ENCODE measurements at places on chromosomes 11 and 22.

DNA sequence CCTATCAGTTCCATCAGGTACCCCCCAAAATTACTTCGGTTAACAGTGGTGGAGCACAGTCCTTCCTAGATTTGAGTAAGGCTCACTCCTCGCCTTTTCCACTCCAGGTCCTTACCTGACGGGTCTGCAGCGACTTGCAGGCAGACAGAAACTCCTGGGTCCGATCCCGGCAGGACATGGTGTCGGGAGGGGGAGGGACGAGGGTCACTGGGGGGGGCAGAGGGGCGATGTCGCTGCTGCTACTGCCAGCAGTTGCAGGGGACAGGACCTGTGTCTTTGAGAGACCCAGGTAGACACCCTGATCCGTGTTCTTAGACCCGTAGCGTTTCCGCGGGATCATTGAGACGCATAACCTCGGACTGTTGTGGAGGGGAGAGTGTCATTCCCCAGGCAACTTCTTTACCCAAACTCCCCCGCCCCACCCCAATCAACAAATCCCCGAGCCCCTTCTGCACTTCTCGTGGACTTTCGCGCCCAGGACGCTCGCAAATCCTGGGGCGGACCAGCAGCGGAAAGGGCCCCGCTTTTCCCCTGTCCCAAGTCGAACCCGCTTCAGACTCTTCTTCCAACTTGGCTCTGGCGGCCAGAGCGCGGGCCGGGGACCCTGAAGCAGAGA lies 839 bp downstream of the STX5 start:
- DNase-seq = no peak

- DNase-seq = no peak
These were observed 838 bp downstream of the BCL9L start for GRCh38 chr11:118924591-118925585.

DNA sequence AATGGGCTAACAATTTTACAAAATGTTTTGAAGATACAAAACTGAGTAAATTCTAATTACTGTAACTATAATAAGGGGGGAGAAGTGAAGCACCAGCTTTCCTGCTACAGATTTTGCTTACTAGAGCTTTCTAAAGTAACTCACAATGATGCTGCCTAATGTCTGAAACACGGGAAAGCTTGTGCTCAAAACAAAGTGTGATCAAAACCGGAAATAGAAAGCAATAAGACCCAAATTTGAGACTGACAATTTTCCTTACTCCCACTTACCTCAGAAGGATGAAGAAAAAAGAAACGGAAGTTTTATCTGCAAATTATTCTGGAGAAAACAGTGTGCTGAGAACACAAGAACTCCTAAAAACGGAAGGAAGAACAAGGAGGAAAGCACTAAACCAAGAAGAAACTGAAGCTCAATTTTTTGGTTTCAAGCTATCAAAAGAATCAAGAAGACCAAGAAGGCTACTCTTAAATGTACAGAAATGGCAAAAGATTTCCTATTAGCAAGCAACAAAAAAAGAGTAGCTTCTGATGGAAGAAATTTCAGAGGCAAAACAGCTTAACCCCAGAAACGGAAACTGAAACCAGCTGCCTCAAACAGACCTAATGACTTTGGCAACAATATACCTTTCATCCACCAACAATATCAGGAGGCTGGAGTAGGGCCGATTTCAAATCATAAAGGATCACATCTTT lies 33.4 kb downstream of the AMBRA1 start:
- peak; percentile 62 for DNase-seq

- DNase-seq = no peak
These were observed 26.5 kb downstream of the CTNND1 start for GRCh38 chr11:57787920-57788702.

GRCh38 chr22:31838917-31839316 lies 85.1 kb downstream of the DEPDC5 start:
- DNase-seq = no peak

All from NCI-H2029 (cell line).